ENCODE measurements at places on chromosomes 2 and 18. TPM values are rescaled to one million over a fixed set of nuclear protein-coding genes. Genes with fewer than 3 reads are reported as not detected.
A peak's percentile ranks its signal among the peaks of the same experiment; 100 is the strongest.

DNA sequence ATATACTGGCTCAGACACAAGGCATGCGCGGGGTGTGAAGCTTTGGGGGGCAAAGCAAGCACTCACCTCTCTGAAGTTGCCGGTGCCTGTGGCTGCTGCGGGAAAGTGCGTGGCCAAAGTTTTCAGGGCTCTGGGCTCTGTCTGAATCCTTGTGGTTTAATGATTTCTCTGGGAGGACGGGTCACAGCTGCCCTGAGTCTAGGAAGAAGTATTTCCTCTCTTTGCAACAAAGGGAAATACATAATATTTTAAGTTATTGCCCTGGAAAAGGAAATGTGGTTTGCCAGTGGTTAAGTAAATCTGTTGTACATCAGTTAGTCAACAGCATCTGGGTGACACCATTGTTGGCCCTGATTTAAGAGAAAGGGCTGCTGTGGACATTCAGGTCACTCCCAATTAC, 56.7 kb upstream of the ZDBF2 start:
- no peak for DNase-seq
- H3K27ac ChIP-seq: peak overlapping the region; percentile 63
- no peaks in the 10 kb centered on the region for H3K27me3 ChIP-seq
- H3K4me3 ChIP-seq: no peak overlapping the region
- peaks cover 30% of the 10 kb centered on the region for H3K4me1 ChIP-seq

- peak; percentile 64 for DNase-seq
- H3K36me3 ChIP-seq: peaks cover 8% of the 10 kb centered on the region
- H3K27ac ChIP-seq: no peak overlapping the region
Observed at GRCh38 chr2:239164335-239164871, 236.4 kb downstream of the HDAC4 start.

- DNase-seq: no peak
- peaks cover 74% of the 10 kb centered on the region for H3K27me3 ChIP-seq
- H3K36me3 ChIP-seq: no peaks in the 10 kb centered on the region
- H3K4me1 ChIP-seq: no peaks in the 10 kb centered on the region
- no peak overlapping the region for H3K4me3 ChIP-seq
Observed at GRCh38 chr2:111094691-111095090, 26.0 kb upstream of the BCL2L11 start.

The KYNU gene
- 0.21 TPM for total RNA-seq
